Progenitor cell of endocrine pancreas (in vitro differentiated cells): ENCODE measurements at places on chromosomes 7 and 10.
A peak's percentile ranks its signal among the peaks of the same experiment; 100 is the strongest.

DNA sequence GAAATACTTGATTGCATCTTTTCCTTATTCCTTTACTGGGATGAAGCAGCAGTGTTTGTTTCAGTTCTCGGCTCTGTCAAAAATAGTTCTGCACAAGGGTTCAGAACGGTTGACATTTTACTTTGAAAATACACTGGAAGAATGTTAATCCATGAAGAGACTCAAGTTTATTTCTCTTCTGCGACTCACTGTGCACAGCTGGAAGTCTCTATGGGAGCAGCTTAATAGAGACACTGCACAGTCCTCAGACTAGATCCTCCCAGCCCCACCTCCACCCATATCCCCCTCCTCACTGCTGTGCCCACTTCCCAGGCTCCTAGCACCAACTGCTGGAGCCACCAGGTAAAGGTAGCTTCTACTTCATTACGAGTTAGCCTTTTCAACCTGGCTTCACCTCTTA, 517.8 kb downstream of the GRID1 start:
- no peak for DNase-seq

DNA sequence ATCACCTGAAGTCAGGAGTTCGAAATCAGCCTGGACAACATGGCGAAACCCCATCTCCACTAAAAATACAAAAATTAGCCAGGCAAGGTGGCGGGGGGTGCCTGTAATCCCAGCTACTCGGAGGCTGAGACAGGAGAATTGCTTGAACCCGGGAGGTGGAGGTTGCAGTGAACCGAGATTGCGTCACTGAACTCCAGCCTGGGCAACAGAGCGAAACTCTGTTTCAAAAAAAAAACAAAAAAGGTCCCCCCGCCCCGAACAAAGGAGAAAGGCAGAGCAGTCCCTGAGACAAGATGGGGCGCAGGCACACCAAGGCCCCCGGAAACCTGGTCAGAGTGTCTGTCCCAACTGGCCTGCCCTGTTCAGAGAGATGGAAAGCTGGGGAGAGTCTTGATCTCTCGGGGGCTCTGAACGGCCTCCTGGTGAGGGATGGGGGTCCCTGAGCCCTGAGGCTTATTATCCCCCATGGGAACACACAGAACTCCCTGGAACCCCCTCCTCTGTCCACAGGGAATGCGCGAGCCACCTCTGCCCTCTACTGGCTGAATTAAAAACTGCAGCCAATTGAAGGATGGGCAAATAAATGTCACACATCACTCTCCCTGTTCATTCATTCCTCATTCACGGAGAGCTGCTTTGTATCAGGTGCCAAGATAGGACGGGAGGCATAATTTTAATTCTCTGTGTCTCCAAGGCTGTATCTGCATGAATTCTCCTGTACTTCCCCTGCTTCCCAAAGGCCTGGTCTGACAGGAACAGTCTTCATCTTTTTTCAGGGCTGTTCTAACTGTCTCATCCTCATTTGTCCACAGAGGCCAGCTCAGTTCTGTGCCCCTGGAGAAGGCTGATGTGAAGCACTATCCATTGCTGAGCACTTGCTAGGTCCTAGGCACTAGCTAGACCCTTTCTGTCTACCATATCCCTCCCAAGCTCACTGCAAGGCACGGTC, 28.9 kb downstream of the MAT1A start:
- peak; percentile 37 for DNase-seq

DNA sequence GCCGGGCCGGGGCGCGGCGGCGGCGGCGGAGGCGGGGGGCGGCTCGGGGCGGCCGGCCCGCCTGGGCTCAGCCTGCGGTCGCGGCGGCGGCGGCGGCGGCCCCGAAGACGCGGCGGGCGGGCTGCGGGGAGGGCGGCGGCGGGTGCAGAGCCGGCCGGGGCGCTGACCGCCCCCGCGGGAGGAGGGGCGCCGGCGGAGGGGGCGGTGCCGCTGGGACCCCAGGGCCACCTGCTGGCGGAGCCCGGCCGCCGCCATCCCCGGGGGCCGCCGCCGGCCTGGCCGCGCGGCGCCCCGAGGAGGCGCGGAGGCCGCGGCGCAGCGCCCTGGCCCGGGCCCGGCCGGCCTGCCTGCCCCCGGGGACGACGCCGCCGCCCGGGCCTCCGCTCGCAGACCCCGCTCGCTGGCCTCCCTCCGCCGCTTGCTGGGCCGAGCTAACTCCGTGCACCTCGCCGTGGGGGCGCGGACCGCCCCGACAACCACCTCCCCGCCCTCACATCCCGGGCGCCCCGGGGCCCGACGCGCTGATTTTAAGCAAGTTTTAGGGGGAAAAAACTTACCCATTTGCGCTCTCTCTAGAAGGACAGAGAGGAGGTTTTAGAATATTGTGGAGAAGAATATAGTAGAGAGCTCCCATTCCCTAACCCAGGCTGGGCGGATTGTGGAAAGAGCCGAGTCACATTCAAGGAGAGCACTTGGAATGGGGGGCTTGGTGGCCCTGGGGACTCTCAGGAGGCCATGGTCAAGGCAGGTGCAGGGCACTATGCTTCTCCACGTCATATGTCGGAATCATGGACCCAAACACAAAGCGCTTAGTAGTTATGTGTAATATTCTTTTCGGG, at the start of gene BEND7:
Gene BEND7 (minus strand): TSS at position 140 of the 839 bp plus-strand sequence. CDS start 481 bp downstream, outside the sequence.
- peak; percentile 45 for DNase-seq

DNA sequence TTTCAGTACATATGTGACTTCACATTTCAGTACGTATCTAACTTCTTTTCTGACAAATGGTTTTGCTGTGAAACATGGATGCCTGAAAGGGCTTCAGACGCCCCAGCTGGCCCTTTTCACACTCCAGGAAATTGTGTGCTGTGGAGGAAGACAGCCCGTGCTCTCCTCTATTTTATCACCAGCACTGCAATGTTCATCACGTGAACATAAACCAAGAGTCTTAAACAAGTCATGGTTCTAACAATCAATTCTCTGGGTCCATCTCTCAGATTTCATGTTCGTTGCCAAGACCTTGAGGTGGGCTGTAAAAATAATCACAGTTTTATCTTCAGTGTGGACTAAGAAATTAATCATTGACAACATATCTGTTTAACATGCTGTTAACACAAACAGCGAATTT, 141.2 kb downstream of the WDR37 start:
- no peak for DNase-seq

- no peak for DNase-seq
Measured at GRCh38 chr10:12590675-12591659, 241.6 kb downstream of the CAMK1D start.
